KBM-7 (cell line): ENCODE measurements at places on chromosomes 1 and 21.

GRCh38 chr1:71640116-71640515 is 559.3 kb upstream of the ZRANB2 start:
- DNase-seq = no peak

DNA sequence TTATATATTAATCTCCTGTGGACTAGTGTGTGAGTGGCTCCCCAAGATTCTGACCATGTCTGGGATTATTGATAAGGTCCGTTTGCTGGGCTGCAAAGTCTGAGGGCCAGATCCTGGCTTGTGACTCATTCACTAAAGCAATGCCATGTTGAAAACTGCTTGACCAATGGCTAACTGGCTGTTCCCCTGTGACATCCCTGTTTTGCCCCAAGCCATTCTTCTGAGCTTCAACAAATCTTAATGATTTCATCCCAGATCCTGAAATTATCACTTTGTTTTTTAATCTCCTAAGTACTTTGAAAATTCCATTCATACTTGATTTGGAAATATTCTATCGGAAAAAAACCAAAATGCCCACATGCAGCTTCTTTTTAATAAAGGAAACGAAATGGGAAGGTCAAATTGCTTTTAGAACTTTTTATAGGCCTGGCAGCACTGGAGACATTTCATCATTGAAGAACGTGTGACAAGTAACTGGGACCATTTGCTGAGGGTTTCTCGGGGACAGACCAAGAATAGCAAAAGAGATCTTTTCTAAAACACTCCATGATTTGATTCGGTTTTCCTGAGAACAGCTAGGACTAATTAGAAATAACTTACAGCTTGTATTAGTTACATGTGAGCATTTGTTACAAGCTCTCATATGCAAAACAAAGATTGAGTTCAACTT is 121.3 kb downstream of the TGFB2 start:
- no peak for DNase-seq

DNA sequence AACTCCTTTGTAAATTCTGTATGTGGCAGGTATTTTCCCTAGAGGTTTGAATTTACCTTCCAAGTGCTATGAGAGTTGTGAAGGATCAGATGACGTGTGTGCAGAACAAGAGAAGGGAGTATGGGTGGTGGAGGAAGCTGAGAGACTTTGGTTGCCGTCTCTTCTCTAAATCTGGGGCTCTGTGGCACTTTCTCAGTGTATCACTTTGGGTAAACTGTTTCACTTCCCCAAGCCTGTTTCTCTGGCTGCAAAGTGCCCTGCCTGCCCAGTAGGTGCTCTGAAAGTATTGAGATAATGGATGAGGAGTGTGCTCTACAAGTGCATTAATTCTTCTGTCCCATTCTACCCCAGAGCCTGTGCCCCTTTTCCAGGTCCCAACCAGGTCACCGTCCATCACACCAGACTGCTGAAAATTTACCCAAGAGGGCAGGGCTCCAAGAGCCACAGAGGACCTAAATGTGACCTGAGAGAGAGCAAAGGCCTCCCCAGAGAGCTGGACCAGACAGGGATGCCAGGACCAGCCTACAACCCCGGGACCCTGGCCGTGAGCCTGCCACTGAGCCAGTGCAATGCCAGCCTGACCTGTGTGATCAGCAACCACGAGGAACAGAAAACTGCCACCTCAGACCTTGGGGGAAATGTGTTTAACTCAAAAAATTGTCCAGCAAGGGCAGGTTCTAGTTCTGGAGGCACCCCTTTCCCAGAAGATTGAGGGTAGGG is 131.6 kb upstream of the ETV3 start:
- DNase-seq = no peak

DNA sequence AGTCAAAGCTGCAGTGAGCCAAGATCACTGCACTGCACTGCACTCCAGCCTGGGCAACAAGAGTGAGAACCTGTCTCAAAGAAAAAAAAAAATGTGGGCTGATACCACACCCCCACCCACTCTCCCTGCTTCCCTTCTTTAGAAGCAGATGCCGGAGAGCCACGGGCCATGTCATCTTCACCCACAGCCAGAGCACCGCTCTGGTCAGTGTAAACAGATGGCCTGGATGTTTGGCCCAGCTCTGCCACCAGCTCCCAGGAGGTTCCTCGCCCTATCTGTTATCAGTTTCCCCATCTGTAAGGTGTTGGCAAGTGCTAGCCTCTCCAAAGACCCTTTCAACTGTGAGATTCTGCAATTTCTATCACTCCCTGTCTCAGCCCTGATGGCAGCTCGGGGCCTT is 11.9 kb upstream of the ADGRB2 start:
- DNase-seq = no peak

- peak; percentile 28 for DNase-seq
Measured at GRCh38 chr1:16352842-16353535, 709 bp upstream of the FBXO42 start.
